ENCODE measurements at places on chromosomes 5 and 9. TPM values are rescaled to one million over a fixed set of nuclear protein-coding genes. Genes with fewer than 3 reads are reported as not detected.
A peak's percentile ranks its signal among the peaks of the same experiment; 100 is the strongest.

- H3K36me3 ChIP-seq, result no peaks in the 10 kb centered on the region
- no peaks in the 10 kb centered on the region for H3K27me3 ChIP-seq
- H3K4me3 ChIP-seq, result no peak overlapping the region
- no peak overlapping the region for H3K27ac ChIP-seq
Measured at GRCh38 chr5:147398860-147399259, 111.0 kb downstream of the DPYSL3 start.

Gene TEX48
- total RNA-seq, result 1.5 TPM

- no peaks in the 10 kb centered on the region for H3K36me3 ChIP-seq
- no peak for DNase-seq
- H3K27me3 ChIP-seq, result no peaks in the 10 kb centered on the region
Measured at GRCh38 chr5:139051392-139051791, 146.8 kb downstream of the SIL1 start.

Gene TMOD1
- total RNA-seq, result 1.5 TPM

DNA sequence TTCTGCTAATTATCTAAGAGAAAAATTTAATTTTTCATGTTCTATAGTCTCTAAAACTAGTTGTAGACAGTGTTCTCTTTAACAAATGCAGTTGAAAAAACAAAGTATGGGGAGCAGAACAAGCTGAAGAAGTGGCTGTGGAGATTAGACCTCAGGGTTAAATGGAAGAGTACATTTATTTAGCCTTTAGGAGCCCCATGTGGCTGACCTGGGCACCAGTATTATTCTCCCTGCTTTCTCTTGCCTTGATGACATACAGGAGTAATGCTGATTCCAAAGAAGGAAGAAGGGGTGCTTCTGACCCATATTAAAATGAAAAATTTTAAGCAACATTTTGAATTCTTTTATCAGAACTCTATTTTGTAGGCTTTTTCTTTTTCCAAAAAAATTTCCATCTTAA is 312.3 kb upstream of the RIOK2 start:
- DNase-seq, result no peak
- H3K4me1 ChIP-seq, result no peaks in the 10 kb centered on the region
- H3K36me3 ChIP-seq, result no peaks in the 10 kb centered on the region
- H3K4me3 ChIP-seq, result no peak overlapping the region

GRCh38 chr5:34483442-34484033 is 172.6 kb upstream of the RAI14 start:
- H3K4me1 ChIP-seq, result peaks cover 5% of the 10 kb centered on the region
- DNase-seq, result no peak
- peaks cover 43% of the 10 kb centered on the region for H3K27me3 ChIP-seq
- H3K36me3 ChIP-seq, result no peaks in the 10 kb centered on the region
- no peak overlapping the region for H3K4me3 ChIP-seq

DNA sequence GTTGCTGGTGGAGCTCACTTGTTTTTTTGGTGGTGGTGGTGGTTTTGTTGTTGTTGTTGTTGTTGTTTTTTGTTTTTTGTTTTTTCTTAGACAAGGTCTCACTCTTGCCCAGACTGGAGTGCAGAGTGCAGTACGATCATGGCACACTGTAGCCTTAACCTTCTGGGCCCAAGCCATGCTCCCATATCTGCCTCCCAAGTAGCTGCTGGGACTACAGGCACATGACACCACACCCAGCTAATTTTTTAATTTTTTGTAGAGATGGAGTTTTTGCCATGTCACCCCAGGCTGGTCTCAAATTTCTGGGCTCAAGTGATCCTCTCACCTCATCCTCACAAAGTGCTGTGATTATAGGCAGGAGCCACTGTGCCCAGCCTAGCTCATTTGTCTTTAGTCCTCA is 53.5 kb downstream of the NUP214 start:
- H3K27me3 ChIP-seq, result no peaks in the 10 kb centered on the region
- peaks cover 58% of the 10 kb centered on the region for H3K36me3 ChIP-seq
- peaks cover 5% of the 10 kb centered on the region for H3K4me1 ChIP-seq
- H3K4me3 ChIP-seq, result no peak overlapping the region

Gene CAMK2A
- total RNA-seq, result not detected

- peaks cover 16% of the 10 kb centered on the region for H3K36me3 ChIP-seq
- H3K4me3 ChIP-seq, result no peak overlapping the region
- DNase-seq, result no peak
- H3K4me1 ChIP-seq, result peaks cover 10% of the 10 kb centered on the region
- no peaks in the 10 kb centered on the region for H3K27me3 ChIP-seq
- peak overlapping the region; percentile 29 for H3K27ac ChIP-seq
Measured at GRCh38 chr5:55634209-55634805, 77.8 kb downstream of the SLC38A9 start.

DNA sequence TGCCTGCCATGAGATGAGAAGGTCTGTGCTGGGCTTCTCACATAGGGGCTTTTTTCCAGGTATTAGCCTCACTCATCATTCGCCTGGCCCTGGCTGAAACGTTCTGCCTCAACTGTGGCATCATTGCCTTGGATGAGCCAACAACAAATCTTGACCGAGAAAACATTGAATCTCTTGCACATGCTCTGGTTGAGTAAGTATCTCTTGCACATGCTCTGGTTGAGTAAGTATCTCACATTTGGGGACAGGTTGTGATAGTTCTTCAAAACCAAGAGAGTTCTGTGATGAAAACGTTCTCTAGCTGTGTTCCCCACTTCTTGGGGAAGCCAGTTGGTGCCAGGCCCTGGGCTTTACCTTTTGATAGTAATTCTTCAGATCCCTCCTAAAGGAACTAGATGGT is 17.4 kb upstream of the IL13 start:
- peak overlapping the region; percentile 82 for H3K27ac ChIP-seq
- H3K4me3 ChIP-seq, result no peak overlapping the region
- peaks cover 73% of the 10 kb centered on the region for H3K4me1 ChIP-seq

- no peaks in the 10 kb centered on the region for H3K36me3 ChIP-seq
- H3K27ac ChIP-seq, result no peak overlapping the region
Measured at GRCh38 chr9:73269430-73270101, 117.9 kb downstream of the ANXA1 start.

GRCh38 chr5:73853091-73853490 is 227.1 kb downstream of the ARHGEF28 start:
- no peaks in the 10 kb centered on the region for H3K4me1 ChIP-seq
- peaks cover 12% of the 10 kb centered on the region for H3K27me3 ChIP-seq
- no peak overlapping the region for H3K4me3 ChIP-seq
- H3K36me3 ChIP-seq, result no peaks in the 10 kb centered on the region
- H3K27ac ChIP-seq, result no peak overlapping the region

DNA sequence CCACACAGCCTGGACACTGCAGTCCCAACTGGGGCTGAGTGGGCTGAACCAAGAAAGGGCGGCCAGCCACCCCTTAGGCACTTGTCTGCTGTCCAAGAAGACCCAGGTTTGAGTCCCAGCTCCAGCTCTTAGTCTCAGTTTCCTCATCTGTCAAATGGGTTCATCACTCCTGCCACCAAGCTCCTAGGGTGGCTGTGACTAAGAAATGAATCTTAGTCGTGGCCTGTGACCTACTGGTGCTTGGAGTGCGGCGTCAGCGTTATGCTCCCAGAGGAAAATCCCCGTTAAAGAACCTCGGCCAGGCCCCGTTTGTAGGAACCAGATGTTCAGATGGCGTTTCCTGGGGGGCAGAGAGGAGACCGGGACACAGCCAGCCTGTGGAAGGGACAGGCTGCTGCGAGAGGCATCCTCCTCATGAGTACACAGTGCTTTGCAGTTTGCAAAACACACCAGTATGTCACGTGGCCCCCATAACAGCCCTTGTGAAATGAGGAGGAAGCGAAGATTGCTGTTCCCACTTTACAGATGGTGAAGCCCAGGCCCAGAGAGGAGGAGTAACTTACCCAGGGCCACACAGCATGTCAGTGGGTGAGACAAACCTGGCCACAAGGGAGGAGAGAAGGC is 3.3 kb downstream of the FIBCD1 start:
- H3K27me3 ChIP-seq, result peaks cover 55% of the 10 kb centered on the region
- H3K4me3 ChIP-seq, result no peak overlapping the region
- H3K4me1 ChIP-seq, result peaks cover 9% of the 10 kb centered on the region
- DNase-seq, result no peak

DNA sequence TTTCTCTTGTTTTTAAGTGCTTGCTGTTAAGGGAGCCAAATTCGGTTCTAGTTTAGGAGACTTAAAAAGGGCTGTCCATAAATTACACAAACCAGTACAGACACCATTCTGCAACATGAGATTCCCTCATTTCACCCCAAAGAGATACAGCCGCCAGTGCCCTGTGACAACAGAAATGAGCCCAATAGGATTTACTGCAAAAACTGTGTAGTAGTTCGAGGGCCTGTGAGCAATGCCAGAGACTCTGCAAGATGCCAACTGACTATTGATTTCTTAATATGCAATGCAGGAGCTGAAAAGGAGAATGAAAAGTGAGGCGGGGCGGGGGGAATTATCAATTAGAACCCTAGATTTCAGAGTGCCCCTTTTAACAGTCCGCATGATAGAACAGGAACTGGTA is 5.7 kb upstream of the C5orf15 start:
- H3K27me3 ChIP-seq, result no peaks in the 10 kb centered on the region
- H3K4me3 ChIP-seq, result no peak overlapping the region
- no peak overlapping the region for H3K27ac ChIP-seq

Gene PLPP7
- total RNA-seq, result not detected

DNA sequence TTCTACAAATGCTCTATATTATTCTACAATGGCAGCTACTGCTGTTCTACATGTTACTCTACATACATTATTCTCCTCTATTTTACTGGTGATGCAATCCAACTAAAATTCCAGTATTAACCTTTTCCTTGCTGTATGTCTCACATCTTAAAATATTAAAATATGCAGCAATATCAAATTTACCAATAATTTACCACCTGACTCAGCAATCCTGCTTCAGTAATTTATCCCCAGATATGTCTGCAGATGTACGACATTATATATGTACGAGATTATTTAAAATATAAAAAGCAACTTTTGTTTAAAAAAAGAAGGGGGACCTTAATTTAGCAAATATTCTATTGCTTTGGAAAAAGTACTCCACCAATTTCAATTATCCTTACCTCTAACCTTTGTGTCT is 11.6 kb downstream of the KIF3A start:
- H3K36me3 ChIP-seq, result peaks cover 43% of the 10 kb centered on the region
- no peak overlapping the region for H3K4me3 ChIP-seq

DNA sequence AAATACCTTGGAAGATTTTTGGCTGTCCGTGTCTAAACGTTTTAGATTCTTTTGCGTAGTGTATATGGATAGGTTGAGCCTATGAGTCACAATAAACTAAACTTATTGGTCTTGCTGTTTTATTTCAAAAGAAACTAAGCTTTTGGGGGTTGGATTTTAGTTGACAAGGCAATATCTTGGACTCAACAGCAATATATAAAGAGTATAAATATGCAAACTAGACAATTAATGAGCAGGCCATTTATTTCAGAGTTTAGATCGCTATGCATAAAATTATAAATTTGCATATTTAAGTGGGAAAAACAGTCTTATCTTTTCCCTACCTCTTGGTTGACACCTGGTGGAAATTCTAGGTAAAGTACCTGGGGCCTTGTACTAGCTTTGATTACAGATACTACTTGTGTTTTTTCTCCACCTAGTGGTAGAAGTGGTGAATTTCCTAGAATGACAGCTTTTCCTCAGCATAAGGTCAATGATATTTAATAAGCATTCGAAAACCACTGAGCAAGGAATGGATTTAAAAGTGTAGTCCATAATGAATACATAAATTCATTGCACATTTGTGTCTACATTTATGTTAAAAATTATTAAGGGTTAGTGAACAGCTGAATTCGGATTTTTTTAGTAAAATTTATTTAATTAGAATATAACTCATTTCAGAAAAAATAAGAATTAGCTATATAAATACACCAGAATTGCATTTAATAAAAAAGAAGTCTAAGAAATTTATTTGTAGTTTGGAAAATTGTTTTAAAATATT is 1.7 kb upstream of the ARRDC3 start:
- H3K27ac ChIP-seq, result peak overlapping the region; percentile 97
- peaks cover 27% of the 10 kb centered on the region for H3K36me3 ChIP-seq

Gene PCDHGB6
- total RNA-seq, result not detected

Gene GADD45G
- total RNA-seq, result 40.4 TPM

DNA sequence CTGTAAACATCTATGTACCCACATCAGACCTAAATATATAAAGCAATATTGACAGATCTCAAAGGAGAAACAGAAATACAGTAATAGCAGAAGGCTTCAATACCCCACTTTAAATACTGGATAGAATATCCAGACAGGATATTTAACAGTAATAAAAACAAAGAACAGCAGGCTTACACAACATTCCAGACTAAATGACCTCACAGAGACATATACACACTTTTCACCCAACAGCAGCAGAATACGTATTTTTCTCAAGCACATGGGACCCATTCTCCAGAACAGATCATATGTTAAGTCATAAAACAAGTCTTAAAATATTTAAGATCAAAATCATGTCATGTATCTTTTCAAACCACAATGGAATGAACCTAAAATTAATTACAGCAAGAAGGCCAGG is 76.8 kb downstream of the CAMSAP1 start:
- H3K4me3 ChIP-seq, result no peak overlapping the region
- no peaks in the 10 kb centered on the region for H3K4me1 ChIP-seq
- no peak overlapping the region for H3K27ac ChIP-seq

DNA sequence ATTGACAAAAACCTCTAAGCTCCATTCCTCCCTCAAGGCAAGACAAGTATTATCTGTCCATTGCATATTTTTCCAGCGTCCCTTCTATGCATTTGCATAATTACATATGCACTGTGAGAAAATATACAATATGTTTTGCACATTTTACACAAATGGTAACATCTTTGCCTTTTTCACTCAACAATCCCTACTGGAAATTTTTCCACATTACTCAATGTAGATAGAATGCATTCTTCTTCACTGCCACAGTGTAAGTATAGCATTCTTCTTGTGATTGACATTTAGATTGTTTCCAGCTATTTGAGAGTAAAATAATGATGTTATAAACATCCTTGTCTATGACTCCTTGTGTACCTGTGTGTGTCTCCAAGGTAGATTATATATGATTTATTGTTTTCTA is 205.0 kb downstream of the SLIT3 start:
- no peaks in the 10 kb centered on the region for H3K27me3 ChIP-seq
- DNase-seq, result no peak
- H3K27ac ChIP-seq, result no peak overlapping the region
- no peak overlapping the region for H3K4me3 ChIP-seq

Gene FABP6
- not detected for total RNA-seq

DNA sequence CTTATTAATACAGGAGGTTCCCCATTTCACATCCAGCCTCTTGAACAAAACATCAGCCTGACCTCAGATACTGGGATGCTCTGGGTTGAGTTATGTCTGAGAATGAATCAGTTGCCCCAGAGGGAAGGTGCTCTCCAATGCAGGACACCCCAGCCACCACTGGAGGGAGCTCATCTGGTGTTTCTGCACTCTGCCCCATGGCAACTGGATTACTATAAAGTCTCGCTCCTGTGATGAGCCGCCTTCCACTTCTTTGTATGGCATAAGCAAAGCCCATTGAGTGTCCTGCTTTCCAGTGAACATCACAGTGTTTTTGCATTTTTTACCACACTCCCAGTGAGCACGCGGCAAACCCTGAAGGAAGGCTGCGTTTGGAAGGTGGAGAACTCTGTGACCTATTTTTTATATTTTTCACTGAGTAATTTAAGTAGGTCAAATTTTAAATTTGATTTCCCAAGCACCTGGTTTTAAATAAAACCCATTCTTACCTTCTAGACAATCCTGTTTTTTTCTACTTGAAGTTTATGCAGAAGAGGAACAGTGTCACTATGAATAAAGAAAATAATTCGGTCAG is 176.9 kb upstream of the WWC1 start:
- peak; percentile 48 for DNase-seq
- H3K27me3 ChIP-seq, result peaks cover 7% of the 10 kb centered on the region
- no peaks in the 10 kb centered on the region for H3K4me1 ChIP-seq

Gene OR5C1
- not detected for total RNA-seq

- DNase-seq, result no peak
- H3K4me1 ChIP-seq, result peaks cover 3% of the 10 kb centered on the region
- H3K36me3 ChIP-seq, result no peaks in the 10 kb centered on the region
- H3K27me3 ChIP-seq, result no peaks in the 10 kb centered on the region
- H3K4me3 ChIP-seq, result no peak overlapping the region
Measured at GRCh38 chr5:82158755-82159413, 119.3 kb downstream of the RPS23 start.

Data from activated CD4-positive, alpha-beta memory T cell treated with anti-CD3 and anti-CD28 coated beads, Interleukin-2, amount 10 ng/mL, durations not matched to agents 7 days and 5 days (primary cell).